ENCODE measurements at places on chromosomes 12 and 14.

DNA sequence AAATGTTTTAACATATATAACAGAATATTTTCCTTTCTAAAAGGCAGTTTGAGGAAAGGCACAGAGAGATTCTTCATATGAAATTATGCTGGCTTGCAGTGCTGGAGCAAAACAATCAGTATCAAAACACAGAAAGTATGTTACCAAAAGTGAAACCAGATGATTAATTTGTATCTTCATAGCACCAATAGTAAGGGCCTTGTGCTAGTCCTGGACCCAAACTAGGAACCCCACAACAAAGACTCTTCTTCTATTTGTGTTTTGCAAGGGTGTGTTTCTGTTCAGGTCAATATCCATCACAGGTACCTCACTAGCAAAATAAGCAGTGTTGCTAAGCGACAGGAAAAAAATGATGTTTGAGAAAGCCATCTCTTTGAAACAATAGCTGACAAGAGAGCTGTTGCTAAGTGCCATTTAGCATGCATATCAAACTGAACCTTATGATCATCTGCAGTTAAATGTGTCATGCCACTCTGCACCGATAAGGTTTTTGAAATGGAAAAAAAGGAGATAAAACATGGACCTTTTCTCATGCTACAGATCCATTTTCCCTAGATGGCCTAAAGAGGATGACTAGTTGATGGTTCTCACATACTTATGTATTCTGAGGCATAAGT, 196.2 kb upstream of the ALG10 start:
- DNase-seq: no peak

DNA sequence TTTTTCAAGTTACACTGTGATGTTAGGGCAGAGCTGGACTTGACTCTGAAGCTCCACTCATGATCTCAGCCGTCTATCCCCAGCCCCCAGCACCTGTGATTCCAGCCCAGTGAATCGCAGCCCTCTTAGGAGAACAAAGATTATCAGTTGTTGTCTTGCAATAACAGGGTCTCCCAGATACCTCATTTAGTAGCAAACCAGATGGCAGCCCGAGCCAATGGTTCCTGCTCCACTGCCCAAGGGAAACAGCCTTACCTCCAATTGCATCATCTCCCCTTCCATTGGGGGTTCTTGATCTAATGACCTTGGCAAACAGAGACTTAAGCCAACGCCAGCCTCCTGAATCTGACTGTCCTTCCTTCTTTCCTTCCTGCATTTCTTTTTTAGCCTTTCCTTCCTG, 371.2 kb downstream of the BCL11B start:
- DNase-seq: no peak

GRCh38 chr12:119704065-119704747, 36.3 kb downstream of the PRKAB1 start:
- no peak for DNase-seq

GRCh38 chr14:71049435-71050133, 142.3 kb downstream of the PCNX1 start:
- no peak for DNase-seq

DNA sequence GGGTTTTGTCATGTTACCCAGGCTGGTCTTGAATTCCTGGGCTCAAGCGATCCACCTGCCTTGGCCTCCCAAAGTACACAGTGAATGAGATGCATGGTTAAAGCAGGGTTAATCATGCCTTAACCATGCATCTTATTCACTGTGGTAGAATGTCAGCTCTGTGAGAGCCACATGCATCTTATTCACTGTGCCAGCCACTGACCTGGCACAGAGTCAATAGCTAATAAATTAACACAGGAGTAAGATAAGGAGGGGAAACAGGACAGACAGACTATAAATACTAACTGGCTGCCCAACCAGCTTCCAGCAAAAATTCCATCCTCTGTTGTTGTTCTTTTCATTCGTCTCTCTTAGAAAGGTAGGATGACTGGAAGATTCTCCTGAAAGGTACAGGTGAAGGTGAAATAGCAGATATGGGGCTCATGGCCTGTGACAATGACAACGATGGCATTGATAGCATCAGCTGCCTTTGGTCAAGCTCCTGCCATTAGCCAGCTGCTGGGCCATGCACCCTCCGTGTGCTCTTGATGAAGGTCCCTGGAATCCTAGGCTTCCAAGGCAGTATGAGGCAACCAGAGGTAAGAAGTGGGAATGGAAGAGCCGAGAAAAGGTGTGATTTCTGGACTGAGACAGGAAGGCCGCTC, 76.6 kb downstream of the ZNF664 start:
- DNase-seq: no peak

DNA sequence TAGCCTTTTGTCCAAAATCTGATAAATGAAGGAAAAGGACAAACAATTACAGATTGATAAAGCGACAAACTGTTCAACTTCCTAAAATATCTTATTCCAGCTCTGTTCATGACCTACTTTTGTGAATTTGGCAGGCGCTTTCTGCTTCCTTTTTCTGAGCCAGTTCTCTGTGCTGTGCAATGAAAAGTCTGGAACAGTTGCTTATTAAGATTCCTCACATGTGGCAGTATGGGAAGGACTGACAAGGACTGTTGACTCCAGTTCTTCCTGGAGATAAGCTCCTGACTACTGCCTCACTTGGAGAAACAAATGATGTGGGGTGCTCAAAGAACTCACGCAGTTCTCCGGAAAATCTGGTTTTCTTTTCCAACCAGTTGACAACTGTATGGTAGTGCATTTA, 58.3 kb upstream of the ANP32D start:
- DNase-seq: no peak

DNA sequence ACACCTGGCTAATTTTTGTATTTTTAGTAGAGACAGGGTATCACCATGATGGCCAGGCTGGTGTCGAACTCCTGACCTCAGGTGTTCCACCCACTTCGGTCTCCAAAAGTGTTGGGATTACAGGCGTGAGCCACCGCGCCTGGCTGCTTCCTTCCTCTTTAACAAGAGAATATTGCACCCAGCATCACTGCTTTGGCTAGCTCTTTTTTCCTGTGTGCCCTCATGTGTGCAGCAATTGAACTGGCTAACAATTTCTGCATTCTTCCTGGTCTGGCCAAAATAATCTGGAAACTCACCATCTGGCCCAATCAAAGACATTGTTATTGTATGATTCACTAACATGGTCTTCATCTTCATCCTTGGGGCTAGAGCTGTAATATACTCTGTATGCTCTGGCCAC, 2.7 kb upstream of the ASB8 start:
- no peak for DNase-seq

GRCh38 chr14:51564986-51565604, 86.6 kb upstream of the FRMD6 start:
- DNase-seq: no peak

GRCh38 chr12:65157091-65157490, 12.3 kb upstream of the LEMD3 start:
- no peak for DNase-seq

GRCh38 chr14:81144824-81145603, 75.7 kb downstream of the GTF2A1 start:
- DNase-seq: no peak

- no peak for DNase-seq
Observed at GRCh38 chr14:49997991-49998390, 105.1 kb downstream of the ARF6 start.
